ENCODE measurements at places on chromosomes 12 and 14.

GRCh38 chr12:4555804-4556203 lies 6.2 kb upstream of the DYRK4 start:
- no peak for DNase-seq

DNA sequence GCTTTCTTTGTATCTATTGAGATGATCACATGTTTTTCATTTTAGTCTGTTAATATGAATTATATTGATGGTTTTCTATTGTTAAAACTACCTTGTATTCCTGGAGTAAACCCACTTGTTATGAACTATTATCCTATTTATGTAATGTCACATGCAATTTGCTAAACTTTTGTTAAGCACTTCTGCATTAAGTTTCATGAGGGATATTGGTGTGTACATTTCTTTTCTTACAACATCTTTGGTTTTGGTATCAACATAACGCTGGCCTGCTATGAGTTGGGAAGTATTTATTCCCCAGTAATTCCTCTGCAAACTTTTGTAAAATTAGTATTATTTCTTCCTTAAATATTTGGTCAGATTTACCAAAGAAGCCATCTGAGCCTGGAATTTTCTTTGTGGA lies 46.5 kb upstream of the AMIGO2 start:
- DNase-seq: no peak

GRCh38 chr12:25698772-25699171 lies 145.7 kb upstream of the LMNTD1 start:
- DNase-seq: no peak

DNA sequence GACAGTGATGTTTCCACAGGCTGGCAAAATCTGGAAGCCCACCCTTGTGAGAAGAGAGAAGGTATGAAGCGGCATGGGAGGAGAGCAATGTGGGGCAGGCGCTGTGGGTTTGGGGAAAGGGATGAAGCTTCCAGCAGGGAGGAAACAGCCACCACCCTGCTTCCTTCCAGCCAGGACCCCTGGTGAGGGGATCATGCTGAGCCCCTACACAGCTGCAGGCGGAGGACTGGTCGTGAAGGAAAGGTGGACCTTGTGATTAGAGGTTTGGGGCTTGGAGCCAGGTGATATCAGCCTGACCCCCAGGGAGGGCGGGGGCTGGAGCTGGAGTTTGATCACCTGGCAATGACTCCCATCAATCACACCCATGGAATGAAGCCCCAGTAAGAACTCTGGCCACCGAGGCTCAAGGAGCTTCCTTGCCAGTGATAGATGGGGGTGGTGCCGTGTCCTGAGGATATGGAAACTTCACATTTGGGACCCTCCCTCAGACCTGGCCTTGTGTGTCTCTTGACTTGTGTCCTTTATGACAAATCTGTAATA lies 48.6 kb downstream of the RIMBP2 start:
- no peak for DNase-seq

- DNase-seq: no peak
These were observed 2.3 kb upstream of the ZNF384 start for GRCh38 chr12:6691473-6691872.

DNA sequence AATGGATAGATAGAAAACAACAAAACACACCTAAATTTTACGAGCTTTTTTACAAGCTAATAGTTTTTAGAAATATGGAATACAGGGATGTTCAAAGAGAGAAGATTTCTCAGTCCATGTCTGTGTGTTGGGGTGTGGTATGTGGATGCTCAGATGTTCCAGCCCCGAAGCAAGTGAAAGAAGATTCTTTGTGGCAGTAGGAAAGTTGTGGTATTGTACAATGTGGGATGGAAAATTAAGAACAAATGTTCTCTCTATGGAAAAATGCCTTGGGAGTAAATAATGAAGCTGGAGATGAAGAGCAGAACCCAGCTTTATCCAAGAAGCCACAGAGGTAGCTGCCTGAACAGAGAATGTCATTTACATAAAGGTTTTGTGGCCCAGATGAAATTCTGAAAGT lies 150.3 kb upstream of the PRKD1 start:
- no peak for DNase-seq

DNA sequence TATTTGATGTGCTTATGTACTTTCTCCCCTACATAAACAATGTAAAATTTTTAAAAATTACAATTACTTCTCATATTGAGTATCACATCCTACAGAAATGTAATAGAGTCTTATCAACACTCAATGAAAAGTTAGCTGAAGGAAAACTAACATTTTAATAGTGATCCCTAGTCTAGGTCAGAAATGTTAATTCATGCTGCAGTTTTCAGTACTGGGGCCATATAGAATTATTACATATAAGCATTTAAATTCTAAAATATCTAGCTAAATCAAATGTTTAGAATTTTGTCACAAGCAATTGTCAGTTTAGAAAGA lies 37.8 kb downstream of the SLC6A15 start:
- DNase-seq: no peak

GRCh38 chr12:56298828-56299227 lies 1.3 kb downstream of the CS start:
- DNase-seq: no peak

GRCh38 chr14:92686900-92687427 lies 61.5 kb downstream of the LGMN start:
- DNase-seq: peak; percentile 68

DNA sequence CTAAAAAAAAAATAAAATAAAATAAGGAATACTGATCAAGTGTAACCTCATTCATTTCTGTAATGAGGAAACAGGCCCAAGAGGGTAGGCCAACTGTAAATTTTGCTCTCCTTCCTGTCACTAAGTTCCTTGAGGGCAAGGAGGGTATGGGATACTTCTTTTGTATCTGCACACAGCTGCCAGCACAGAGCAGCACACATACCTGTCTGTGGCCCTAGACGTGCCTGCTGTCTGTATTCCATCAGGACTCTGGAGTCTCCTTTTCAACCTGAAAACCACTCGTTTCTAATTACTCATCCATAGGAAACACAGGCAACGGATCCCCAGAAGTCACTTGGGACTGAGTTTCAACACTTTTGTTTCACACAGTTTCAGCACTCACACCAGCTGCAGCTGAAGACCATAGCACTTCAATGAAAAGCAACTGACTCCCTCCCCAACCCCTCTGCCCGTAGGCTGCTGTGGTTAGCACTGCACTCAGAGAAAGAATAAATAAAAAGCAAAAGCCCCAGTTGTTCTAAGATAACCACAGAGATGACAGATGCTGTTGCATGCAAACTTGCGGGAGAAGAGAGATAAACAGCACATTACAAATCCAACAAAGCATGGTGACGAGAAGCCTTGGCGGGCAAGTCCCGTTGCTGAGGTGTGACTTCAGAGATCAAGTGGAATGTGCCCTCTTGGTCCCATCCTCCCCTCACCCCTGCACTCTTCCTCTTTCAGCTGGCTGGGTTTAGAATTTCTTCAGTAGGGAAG lies 24.9 kb downstream of the CRACR2A start:
- DNase-seq: peak; percentile 46

- no peak for DNase-seq
These were observed 9.3 kb upstream of the SERPINA5 start for GRCh38 chr14:94571950-94572349.

DNA sequence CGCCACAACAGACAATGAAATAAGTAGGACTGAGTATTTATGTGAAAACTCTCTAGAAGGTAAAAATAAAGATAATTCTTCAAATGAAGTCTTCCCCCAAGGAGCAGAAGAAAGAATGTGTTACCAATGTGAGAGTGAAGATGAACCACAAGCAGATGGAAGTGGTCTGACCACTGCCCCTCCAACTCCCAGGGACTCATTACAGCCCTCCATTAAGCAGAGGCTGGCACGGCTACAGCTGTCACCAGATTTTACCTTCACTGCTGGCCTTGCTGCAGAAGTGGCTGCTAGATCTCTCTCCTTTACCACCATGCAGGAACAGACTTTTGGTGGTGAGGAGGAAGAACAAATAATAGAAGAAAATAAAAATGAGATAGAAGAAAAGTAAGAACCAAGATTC lies 82.7 kb downstream of the VEZT start:
- no peak for DNase-seq

DNA sequence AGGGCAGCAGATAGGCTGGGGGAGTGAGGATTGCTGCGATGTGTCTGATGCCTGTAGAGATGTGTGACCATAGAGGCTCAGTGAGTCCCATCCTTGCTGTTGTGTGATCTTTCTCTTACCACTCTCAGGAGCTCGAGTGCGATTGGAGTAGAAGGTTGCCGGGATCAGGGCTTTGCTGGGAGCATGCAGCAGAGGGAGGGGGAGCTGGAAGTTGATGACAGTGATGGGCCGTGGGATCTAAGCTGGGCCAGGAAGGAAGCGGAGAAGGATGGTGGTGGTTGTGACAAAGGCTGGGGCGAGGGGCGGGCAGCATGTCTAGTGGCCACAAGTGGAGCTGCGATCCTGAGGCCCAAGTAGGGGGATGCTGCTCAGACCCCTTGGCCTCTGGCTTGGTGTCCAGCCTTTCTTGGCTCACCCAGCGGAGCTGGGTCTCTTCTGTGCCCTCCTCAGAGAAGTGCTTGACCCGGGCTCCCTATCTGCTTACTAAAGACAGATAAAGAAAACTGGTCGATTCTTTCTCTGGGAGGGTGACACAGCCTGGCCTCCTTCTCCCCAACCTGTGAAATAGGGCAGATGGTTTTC lies 66.2 kb downstream of the PRMT8 start:
- no peak for DNase-seq

DNA sequence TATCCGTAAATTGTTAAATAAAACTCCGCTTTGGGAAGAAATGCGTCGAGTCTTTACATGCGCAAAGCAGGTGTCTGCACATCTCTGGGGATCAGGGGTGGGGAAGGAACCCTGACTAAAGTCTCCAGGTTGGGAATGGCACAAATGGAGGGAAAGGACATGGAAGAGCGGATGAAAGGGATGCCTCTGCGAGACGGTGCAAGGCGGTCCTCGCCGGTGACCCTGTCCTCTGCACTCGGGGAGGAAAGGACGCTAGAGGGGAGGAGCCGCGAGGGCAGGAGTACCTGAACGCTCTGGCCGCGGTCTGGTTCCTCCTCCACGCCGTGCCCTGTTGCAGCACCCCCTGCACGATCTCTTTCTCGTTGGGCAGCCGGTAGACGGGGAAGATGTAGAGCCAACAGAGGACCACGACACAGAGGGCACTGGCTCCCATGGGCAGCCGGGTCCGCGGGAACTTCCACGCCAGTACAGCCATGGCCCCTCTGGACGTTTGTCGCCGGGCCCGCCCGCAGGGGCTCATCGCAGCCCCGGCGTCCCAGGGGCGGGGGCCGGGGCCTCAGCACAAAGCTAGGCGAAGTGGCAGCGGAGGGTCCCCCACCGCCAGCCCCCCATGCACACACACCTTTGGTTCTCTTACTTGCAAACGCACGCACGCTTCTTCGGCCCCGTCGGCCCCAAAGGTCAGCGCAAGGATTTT lies 646 bp downstream of the ST8SIA1 start:
- DNase-seq: peak; percentile 27

- DNase-seq: no peak
These were observed 89.5 kb downstream of the TESC start for GRCh38 chr12:117009759-117010158.

- DNase-seq: no peak
These were observed 1113.6 kb upstream of the SEL1L start for GRCh38 chr14:82647088-82647810.

GRCh38 chr14:50560931-50561285 lies 963 bp downstream of the ATL1 start:
- peak; percentile 70 for DNase-seq

GRCh38 chr12:89405626-89406345 lies 53.5 kb upstream of the DUSP6 start:
- no peak for DNase-seq

DNA sequence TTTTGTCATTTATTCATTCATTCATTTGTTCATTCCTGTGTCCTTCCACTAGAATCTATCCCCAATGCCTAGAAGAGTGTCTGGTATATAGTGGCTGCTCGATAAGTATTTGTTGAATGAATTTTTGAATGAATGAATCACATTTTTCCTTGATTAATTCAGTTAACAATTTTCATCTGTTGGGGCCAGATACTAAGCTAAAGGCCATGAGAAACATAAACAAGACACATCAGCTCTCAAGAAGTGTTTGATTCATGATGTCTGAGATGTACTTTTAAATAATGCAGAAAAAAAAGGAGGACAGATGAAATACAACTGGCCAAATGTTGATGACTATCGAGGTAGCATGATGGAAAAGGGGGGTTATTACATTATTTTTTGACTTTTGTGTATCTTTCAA lies 48.1 kb upstream of the TMED10 start:
- no peak for DNase-seq

DNA sequence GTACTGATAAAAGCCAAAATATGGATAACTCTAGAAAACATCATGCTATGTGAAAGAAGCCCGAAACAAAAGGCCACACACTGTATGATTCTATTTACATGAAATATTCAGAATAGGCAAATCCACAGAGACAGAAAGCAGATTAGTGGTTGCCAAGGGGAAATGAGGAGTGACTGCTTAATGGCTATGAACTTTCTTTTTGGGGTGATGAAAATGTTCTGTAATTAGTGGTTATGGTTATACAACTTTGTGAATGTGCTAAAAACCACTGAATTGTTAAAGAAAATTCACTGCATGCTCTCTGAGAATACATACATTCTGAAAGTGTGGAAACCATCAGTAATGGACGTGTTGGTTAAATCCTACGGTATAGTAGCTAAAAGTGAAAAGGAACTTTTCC lies 39.9 kb upstream of the STON2 start:
- no peak for DNase-seq

- DNase-seq: no peak
These were observed 53.8 kb downstream of the C14orf132 start for GRCh38 chr14:96092936-96093335.

DNA sequence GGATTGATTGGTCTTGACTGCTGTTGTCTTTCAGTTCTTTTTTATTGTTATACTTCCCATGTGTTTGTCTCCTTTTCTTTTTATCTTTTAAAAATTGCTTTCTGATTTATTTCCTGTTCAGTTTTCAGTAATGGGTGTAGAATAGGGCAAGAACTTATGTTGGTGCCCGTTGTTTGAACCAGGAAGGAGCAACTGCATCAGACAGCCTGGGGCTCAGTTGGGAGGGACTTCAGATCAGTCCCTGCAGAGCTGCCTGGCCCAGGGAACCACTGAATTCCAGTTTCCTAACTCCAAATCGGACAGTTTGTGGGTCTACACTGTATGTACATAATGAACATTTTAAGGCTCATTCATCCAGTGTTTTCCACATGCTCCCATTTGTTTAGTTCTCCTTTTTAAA lies 64.9 kb downstream of the FBXO34 start:
- peak; percentile 26 for DNase-seq

GRCh38 chr14:101542391-101542790 lies 18.9 kb upstream of the DIO3 start:
- no peak for DNase-seq
